ENCODE measurements at places on chromosomes 4 and X.

DNA sequence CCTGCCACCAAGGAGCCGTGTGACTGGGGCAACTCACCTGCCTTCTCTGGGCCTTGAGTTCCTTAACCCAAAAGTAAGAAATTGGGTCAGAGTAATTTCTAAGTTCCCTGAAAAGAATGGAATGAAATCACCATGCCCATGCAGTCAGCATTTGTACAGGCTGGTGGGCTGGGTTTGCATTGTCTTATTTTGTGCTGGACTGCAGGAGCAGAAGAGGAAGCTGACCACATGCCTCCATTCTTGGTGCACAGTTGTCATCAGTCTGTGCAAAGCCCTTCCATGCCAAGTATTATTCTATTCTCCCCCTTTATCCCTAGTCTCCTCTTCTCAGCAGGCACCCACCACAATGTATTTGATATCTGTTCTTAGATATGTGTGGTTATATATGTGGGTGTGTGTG, 56.3 kb downstream of the FHDC1 start:
- no peak for DNase-seq

DNA sequence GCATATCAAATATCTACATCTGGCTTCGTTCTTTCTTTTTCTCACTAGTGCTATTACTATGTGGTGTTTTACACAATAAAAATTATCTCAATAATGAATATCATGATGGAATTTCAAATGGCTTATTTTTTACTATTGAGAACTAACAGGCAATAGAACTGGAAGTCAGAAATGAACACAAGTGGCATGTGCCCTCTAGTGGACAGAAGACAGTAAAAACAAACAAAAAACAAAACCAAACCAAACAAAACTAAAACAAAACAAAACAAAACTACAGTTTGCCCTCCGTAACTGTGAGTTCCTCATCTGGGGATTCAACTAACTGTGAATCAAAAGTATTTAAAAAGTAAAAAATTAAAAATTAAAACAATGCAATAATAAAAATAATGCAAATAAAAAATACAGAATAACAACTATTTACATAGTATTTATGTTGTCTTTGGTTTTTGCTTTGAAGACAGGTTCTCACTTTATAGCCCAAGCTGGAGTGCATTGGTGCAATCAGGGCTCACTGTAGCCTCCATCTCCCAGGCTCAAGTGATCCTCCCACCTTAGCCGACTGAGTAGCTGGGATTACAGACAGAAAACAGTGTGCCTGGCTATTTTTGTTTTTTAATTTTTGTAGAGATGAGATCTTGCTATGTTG, 195.6 kb upstream of the TACR3 start:
- no peak for DNase-seq

GRCh38 chr4:48578132-48578968, 88.3 kb downstream of the ZAR1 start:
- DNase-seq: peak; percentile 36

GRCh38 chr4:36523182-36523581, 241.8 kb downstream of the DTHD1 start:
- DNase-seq: no peak

- DNase-seq: no peak
These were observed 7.9 kb downstream of the LEF1 start for GRCh38 chr4:108160741-108161352.

GRCh38 chr4:139889264-139889663, 223.6 kb downstream of the MGST2 start:
- no peak for DNase-seq

DNA sequence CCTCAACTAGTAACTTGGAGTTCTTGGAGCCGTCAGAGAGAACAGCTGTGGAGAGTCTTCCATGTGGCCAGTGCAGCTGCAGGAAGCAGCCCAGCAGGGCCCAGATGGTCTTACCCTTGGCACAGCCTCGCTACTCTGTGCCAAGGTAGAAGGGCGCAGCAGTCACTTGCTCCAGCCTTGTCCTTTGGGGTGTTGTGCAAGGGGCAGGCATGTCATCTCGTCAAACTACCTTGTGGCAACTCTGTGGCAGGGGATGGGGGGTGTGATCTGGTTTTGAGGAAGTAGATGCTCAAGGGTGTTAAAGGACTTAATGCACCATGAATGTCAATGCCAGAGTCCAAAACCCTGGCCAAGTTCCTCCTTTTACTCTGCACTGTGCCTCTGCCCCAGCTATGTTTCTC, 34.2 kb upstream of the TBC1D14 start:
- DNase-seq: peak; percentile 47

DNA sequence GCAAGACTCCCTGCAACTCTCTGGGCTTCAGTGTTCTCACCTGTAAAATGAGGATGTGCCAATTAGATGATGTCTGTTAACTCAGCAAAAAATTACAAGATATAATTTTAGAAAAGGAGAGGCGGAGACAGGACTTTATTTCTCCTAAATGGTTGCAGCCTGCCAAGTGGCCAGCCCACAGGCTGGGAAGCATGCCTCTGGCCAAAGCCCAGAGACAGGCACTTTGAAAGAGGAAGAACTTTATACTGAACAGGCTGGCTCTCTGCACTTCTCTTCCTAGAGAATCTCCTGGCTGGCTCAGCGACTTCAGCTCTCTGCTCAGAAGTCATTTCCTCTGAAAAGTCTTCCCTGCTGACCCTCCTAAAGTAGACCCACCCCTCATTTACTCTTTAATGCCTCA, 3.7 kb downstream of the PRDM5 start:
- DNase-seq: no peak

GRCh38 chr4:65696436-65696835, 26.1 kb upstream of the EPHA5 start:
- no peak for DNase-seq

- DNase-seq: no peak
These were observed 26.8 kb upstream of the FGF5 start for GRCh38 chr4:80239480-80240150.

DNA sequence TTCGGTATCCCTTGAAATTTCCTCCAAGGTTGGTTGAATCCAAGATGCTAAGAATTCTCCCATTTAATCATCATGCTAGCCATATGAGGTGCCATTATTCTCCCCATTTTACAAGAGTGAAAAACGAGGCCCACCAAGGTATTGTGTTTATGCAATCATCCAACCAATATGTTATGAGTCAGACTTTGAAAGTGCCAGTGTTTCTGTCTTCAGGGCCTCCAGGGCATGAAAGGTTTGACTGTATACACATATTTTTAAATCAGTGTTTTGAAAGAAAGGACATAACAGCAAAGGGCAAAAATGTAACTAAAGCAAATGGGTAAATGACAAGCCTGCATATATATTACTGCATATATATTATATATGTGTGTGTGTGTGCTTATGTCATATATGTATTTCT, 541.2 kb upstream of the SMIM31 start:
- no peak for DNase-seq

DNA sequence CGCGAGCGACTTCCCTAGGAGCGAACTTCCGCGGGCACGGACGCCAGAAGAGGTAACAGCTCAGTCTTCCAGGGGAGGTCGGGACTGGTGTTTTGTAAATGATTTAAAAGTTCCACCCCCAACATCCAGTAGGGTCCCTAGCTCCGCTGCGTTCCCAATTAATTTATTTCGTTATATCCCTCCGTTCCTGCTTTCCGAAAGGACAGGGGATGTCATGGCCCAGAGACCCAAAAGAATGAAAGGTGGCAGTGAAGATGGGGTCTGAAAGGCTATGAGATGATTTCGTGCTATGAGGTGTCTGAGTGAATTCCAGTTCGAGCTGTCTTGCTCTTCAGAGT, 373 bp upstream of the SMIM43 start:
- DNase-seq: no peak

GRCh38 chrX:30822068-30822681, 66.9 kb downstream of the TAB3 start:
- peak; percentile 10 for DNase-seq

- DNase-seq: no peak
These were observed 26.1 kb upstream of the TBC1D1 start for GRCh38 chr4:37864786-37865185.

DNA sequence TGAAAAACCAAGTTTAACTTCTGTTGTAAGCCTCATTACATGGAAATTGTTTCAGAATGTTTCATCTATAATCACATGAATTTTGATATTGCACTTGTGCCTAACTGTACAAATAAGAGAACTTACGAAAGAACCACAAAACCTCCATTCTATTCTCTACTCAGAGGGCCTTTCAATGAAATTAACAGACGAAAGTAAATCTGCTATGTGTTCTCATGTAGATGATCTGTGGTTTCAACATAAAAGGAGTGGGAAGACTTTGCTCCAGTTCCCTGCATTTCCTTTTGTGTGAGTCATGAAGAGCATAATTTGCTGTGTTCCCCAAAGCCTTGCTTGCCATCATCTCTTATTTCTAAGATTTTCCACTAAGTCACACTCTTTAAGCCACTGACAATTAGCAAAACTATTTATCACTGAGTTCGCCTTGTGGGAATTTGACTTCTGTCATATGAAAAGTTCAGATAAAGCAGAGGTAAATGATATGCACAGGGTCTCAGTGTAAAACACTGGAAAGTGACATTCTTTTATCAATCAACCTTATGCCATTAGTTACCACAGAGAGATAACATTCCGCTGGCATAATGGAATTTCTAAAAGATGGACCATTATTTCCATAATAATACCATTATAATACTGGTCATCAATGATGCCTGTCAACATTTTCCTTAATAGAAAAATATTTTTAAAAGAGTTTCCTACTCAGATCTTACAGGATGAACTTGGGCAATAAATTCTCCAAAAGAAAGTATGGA, 329.8 kb downstream of the NR3C2 start:
- DNase-seq: no peak

DNA sequence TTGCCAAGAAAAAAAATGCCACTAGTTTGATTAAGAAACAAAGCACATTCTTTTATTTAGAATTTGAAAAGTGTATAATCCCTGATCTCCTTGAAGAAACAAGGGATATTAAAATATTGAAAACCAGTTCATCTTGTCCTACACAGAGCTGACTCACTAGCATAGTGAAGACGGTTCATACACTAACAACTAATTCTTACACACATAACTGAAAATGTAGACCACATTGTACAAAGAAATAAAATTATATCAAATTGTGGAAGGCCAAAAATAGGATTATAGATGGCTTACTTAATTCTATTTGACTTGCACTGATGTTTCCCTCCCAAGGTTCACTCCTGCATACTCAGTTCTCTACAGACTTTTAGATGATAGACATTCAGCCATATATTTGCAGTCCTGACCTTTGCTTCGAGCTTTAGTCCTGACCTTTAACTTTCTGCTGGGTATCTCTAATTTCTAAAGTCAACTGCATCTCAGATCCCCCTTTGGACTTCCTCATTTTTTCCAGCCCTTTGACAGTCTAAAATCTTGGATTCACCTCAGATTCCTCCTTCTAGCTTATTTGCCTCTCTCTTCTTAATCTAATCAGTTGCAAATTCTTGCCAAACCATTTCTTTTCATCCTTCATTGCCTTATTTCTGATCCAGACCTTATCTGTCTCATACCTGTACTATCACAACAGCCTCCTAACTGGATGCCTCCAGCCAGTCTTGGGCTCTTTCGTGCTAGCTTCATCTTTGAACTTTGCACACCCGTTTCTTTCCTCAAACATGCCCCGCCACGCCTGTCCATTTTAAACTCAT, 4.5 kb upstream of the WWC2 start:
- no peak for DNase-seq

GRCh38 chrX:135509885-135510284, 10.6 kb upstream of the INTS6L start:
- no peak for DNase-seq

DNA sequence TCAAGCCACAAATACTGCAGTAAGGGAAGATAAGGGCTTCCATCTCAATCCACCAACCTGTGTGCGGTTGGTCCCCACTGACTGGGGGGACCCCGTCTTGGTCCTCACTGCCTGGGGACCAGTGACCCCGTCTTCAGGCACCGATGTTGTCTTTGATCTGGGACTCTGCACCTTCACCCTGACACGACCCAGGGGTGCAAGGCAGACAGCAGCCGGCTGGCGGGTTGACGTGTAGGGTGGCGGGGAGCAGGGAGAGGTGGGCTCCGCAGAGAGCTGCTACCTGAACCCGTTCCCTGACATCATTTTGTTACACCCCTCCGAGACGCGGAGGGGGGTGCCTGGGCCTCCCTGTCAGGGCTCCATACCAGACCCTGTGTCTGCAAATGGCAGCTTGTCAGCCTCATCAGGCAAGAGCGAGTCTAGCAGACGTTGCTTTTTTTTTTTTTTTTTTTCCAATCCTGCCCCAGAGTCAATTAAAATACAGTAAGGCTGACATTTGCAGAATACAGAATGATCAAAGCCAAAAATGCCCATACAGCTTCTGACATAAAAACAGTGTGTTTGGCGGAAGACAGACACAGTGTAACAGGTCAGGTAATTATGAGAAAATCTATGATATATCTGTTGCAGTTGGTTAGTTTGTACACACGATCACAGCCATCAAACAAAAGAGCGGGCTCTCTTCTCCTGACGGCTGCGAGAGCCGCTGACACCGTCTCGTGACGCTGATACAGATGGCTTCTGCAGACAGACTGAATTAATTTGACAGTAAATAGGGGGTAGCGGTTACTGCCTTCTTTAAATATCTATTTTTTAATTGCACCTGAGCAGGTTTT, 118.6 kb downstream of the CRLF2 start:
- DNase-seq: no peak

- DNase-seq: no peak
These were observed 129.9 kb downstream of the DTHD1 start for GRCh38 chr4:36411338-36411737.

DNA sequence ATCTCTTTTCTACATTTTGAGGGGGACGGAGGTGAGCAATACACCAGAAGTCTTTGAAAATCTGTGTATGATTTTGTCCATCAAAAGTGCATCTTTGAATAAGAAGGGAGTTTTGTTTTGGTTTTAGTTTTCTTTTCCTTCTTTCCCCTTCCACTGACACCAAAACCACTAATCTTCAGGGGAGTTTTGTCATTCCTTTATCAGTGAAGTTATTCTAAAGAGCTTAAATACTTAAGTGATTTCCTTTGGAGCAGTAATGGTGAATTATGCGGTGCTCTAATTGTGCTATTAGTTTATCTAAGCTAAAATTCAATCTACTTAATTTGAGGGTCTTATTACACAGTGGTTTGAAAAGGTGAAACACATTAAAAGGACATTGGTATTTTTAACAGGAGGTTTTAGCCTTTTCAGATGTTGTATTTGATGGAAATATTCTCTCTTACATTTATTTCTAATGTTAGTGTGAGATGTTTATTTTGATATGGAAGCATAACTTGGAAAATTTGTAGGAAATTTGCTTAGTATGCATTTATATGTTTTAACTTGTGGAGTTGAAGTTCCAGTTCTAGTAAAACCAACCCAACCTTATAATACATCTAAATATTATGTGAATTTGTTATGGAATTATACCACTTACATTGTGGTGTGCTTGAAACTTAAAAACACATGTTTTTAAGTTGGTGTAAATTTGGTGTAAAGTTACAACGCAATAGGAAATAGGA, 124.9 kb downstream of the PCDH7 start:
- no peak for DNase-seq

GRCh38 chrX:154602766-154603437, 16.2 kb downstream of the CTAG1B start:
- no peak for DNase-seq

Data from germinal center (tissue), 1 donor.